ENCODE measurements at places on chromosomes 6 and 20.
A peak's percentile ranks its signal among the peaks of the same experiment; 100 is the strongest.

DNA sequence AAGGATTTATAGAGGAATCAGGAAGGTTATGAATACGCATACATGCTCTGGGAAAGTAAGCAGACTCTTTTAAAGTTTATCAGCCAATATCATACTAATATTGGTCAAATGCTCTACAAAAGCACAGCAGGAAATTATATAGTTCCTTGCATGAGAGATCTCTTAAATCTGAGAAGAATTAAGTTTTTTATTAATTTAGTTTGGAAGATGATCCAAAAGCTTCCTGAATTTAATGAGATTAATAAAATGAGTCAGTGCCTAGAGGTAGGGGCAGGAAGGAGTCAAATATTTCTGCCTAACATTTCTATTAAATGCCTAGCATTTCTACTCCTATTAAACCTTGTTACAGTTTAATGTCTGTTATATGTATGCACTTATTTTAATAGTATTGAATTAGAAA is 1608.2 kb downstream of the GRIK2 start:
- DNase-seq, result no peak

GRCh38 chr6:15357782-15358181 is 111.9 kb downstream of the JARID2 start:
- no peak for DNase-seq

- no peak for DNase-seq
Measured at GRCh38 chr6:136784910-136785746, 7.1 kb downstream of the MAP3K5 start.

GRCh38 chr20:37290158-37290810 is 829 bp downstream of the MANBAL start:
- no peak for DNase-seq

DNA sequence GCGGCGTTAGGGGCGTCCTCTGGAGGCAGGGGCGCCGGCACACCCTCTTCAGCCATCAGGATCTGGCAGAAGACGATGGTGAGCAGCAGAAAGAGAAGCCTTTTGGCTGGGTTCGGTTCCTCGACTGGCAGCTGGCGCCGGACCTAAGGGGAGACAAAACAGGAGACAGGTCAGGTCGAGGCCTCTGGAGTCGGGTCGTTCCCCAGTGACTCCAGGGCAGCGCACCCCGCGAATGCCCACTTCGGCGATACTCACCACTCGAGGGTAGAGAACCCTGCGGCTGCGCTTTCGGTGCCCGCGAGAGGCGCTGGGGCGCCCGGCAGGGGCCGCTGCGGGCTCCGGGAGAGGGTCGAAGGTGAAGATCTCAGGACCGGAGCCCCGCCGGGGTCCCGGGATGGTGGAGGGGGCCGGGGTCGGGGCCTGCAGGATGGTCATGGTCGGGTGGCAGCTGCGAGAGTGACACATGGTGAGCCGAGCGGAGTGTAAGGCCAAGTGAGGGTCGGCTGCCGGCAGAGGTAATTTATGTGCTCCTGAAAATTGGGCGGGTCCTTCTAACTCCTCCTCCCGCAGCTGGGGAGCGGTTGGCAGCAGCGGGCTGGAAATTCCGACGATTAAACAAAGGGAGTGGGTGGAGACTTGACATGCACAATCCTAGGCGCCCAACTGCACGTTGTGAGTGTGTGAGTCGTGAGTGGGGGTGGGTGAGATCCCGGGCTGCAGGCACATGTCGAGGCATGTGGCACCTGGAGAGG is at the start of gene IER3:
IER3 (minus strand) TSS at position 494 of the 752 bp plus-strand sequence; CDS start at position 465, 29 bp downstream.
- DNase-seq, result peak; percentile 91

DNA sequence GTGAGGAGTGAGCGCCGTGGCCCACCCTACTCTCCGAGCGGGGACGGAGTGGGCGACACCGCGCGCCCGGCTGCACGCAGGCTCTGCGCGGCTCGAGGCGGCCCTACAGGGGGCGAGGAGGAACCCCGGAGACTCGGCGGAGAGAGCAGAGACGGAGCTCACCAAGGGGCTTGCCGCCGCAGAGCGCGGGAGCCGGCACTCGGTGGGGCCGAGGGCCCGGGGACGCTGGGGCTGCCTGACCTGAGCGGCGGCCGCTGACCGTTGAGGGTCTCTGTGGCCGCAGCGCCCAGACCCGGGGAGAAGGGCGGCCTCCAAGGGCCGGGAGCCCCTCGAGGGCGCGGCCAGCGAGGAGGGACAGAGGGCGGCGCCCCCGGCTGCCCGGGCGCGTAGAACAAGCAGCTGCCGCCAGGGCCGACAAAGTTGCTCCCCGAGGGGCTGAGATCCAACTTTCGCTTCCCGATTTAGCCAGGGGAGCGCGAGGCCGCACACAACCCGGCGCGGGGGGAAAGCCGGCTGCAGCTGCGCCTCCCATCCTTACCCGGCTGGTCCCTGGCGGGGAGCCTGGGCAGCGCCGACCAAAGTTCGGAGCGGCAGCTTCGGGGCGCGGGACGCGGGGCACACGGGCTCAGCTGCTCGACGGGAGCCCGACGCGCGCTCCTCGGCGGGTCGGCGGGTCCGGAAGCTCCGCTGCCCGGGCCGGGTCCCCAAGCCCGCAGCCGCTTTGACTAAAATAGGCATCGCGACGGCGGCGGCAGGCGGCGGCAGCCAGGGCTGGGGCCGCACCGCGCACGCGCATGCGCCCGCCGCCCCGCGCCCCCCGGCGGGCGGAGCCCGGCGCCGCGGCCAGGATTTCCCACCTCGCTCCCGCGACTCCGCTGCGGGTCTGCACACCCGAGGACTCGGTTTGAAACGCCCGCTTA is 43.1 kb downstream of the POPDC3 start:
- DNase-seq, result no peak

Data from A172 (cell line).